ENCODE measurements at places on chromosomes 13 and 19.
A peak's percentile ranks its signal among the peaks of the same experiment; 100 is the strongest.

GRCh38 chr13:51396352-51396751 lies 56.5 kb downstream of the INTS6 start:
- H3K4me3 ChIP-seq = no peak overlapping the region
- no peak for DNase-seq
- H3K27ac ChIP-seq = no peak overlapping the region
- H3K36me3 ChIP-seq = peaks cover 34% of the 10 kb centered on the region
- H3K4me1 ChIP-seq = peaks cover 12% of the 10 kb centered on the region

DNA sequence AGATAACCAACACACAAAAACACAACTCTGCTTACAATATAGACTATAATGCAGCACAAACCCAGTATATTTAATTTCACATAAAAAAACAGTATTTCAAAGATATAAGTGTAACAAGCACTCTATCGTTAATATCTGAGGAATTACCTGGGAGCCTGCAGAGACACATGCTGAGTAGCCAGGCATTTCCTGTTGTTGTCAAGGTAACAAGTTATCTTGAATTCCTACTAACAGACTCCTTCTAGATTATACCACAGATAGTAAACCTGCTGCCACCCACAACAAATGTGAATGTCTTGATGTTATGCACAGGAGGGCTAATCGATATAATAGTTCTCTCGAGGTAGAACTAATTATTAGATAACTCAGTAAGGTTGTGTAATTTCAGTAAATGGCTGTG lies 826.0 kb upstream of the PRR20A start:
- no peaks in the 10 kb centered on the region for H3K27me3 ChIP-seq
- H3K4me1 ChIP-seq = no peaks in the 10 kb centered on the region
- no peak for DNase-seq
- H3K27ac ChIP-seq = no peak overlapping the region
- no peak overlapping the region for H3K4me3 ChIP-seq
- H3K36me3 ChIP-seq = no peaks in the 10 kb centered on the region

- H3K4me3 ChIP-seq = no peak overlapping the region
- no peaks in the 10 kb centered on the region for H3K36me3 ChIP-seq
- DNase-seq = no peak
- no peaks in the 10 kb centered on the region for H3K4me1 ChIP-seq
- no peaks in the 10 kb centered on the region for H3K27me3 ChIP-seq
Measured at GRCh38 chr13:109644069-109644750, 142.2 kb downstream of the IRS2 start.

- peaks cover 2% of the 10 kb centered on the region for H3K36me3 ChIP-seq
- peak overlapping the region; percentile 37 for H3K27ac ChIP-seq
- H3K27me3 ChIP-seq = peaks cover 34% of the 10 kb centered on the region
- H3K4me1 ChIP-seq = peaks cover 67% of the 10 kb centered on the region
Measured at GRCh38 chr19:8663920-8664670, 33.7 kb downstream of the NFILZ start.

DNA sequence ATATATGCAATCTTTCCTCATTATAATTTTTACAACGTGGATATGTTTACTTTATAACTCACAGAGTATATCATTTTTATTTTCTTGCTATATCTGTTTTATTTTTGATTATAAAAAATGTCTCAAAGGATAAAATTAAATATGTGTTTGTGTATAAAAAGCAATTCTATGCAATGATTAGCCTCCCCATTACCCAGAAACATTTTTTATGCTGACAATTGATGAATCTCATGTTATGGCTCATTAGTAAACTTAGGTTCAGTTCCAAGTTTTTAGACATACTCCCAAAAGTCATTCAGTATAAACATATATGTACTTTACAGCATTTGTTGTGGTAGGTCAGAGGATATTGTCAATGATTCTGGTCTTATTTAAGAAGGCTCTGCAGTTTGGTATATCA lies 540.1 kb upstream of the SPRY2 start:
- H3K27ac ChIP-seq = no peak overlapping the region
- DNase-seq = no peak
- no peak overlapping the region for H3K4me3 ChIP-seq
- H3K27me3 ChIP-seq = no peaks in the 10 kb centered on the region
- H3K4me1 ChIP-seq = no peaks in the 10 kb centered on the region

DNA sequence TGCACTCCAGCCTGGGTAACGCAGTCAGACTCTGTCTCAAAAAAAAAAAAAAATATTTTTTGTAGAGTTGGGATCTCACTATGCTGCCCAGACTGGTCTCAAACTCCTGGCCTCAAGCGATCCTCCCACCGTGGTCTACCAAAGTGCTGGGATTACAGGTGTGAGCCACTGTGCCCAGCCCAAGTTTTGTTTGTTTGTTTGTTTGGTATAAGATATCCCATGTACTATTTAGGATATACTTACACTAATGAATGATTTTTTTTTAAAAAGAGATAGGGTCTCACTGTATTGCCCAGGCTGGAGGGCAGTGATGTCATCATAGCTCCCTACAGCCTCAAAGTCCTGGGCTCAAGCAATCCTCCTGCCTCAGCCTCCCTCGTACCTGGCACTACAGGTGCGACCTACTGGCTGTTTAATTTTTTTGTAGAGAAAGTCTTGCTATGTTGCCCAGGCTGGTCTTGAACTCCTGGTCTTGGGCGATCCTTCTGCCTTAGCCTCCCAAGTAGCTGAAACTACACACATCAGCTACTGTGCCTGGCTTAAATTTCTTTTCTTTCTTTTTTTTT lies 24.0 kb downstream of the TLE6 start:
- H3K4me1 ChIP-seq = no peaks in the 10 kb centered on the region
- no peaks in the 10 kb centered on the region for H3K36me3 ChIP-seq
- no peaks in the 10 kb centered on the region for H3K27me3 ChIP-seq
- no peak overlapping the region for H3K4me3 ChIP-seq
